ENCODE measurements at places on chromosomes 11 and 22.
A peak's percentile ranks its signal among the peaks of the same experiment; 100 is the strongest.

GRCh38 chr22:46923394-46923793 lies 160.9 kb downstream of the TBC1D22A start:
- DNase-seq: no peak

DNA sequence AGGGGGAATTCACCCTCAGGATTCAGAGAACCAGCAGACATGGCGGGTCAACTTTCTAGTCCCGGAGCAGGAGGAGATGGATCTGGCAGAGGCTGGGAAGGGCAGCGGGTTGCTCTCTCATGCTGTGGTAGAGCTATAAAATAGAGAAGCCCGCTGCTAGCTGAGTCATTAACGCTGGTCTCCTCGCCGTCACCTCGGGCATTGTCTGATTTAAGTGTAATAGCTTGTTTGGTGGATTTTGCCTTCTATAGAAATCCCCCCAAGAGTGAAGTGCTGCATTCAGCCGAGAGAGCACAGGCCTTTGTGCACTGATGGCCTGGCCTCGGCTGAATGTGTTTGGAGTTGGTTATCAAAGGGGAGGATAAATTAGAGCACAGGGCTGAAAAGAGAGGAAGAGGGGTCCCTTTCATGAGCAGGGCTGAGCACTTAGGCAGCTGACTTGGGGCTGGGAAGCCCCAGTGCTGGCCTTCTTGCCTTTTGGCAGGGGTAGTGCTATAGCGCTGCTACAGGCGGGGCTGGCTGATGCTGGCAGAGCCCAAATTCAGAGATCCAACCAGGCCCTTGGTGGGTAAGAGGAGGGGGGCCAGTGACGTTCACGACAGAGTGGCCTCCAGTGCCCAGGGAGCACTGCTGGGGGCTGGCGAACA lies 161.1 kb upstream of the CADM1 start:
- no peak for DNase-seq

DNA sequence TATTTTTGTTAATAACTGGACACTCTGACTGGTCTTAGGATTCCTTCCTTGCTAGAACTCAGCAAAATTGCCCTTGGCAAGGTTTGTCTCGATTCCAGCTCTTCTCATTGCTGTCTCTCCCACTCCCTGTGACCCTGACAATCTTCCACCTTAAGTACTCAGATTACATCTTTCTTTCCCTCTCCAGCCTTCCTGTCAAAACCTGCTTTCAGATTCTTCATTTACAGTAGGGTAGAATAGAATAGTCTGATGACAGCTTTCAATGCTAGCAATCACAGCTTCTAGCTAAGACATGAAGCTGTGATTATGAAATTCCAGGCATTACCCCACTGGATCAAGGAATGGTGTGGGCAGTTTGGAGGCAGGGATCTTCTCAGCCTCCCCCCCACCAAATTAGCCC lies 39.2 kb upstream of the LMO2 start:
- no peak for DNase-seq

DNA sequence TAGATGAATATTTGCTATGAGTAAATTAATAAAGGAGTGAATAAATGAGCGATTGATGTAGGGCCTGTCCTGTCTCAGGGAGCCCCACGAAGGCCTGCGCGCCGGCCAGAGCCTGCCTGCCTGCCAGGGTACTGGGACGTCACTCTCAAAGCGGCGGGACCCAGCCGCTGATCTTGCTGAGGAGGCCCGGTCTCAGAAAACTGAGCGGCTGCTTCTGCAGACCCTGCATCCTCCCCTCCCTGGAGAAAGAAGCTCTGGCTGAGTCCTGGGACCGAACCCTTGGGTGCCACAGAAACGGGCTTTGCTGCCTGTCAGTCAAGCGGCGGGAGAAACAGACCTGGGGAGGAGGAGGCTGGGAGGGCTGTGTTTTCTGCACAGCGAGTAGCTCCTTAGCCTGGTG lies 91.6 kb upstream of the B3GAT1 start:
- DNase-seq: no peak

DNA sequence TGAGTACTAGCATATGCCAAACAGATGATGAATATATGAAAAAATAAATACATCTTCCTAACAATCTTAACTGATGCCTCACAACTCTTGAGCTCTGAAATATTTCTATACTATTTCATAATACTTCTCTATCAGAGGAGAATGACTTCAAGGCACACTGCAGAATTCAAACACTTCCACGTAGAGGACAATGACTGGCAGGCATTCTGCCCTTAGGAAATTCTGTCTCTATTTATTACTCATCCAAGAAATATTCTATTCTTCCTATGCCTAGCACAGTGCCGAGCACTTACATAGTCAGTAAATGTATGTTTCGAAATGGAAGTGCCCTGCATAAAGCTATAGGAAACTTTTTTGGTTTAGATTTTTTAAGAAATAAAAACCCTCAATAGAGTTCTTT lies 809.1 kb downstream of the DLG2 start:
- no peak for DNase-seq

- no peak for DNase-seq
These were observed 537.3 kb downstream of the OPCML start for GRCh38 chr11:132994966-132995365.

- DNase-seq: no peak
These were observed 14.0 kb downstream of the SGSM1 start for GRCh38 chr22:24819911-24820461.

DNA sequence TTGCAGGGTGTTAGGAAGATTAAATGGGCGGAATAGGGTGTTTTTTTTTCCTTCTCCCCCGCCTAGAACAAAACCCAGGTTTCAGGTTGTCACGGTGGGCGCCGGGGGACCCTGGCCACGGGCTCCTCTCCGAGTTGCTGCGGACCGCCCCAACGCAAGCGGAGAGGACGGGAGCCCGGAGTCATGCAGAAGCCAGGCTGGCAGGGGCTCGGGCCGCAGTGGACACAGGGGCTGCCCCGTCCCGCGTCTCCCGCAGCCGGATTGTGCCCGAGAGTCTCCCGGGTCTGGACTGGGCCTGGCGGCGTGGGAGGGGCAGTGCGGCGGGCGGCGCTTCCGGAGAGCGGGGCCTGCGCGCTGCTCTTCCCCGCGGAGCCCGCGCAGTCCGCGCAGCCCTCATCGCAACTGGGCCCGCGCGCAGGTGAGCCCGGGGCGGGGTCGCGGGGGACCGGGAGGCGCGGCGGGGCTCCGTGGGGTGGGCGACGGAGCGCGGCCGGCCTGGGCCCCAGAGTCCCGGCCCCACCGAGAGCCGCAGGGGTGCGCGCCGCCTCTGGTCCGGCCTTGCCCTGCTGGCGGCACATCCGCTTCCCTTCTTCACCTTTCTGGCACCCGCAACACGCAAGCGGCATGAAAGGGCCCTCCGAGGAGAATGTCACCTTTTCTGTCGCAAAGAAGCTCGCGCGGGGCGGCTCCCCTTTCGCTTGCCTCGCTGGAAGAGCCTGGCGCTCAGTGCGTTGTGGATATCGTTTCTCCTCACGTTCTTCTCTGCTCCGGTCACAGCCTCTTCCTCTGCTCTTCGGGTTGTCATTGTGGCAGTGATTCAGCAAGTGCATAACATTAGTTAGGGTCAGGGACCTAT lies at the start of gene TIRAP:
Gene TIRAP (plus strand): TSS at position 358 of the 856 bp plus-strand sequence. CDS start 7,802 bp downstream, outside the sequence.
- DNase-seq: peak; percentile 76

DNA sequence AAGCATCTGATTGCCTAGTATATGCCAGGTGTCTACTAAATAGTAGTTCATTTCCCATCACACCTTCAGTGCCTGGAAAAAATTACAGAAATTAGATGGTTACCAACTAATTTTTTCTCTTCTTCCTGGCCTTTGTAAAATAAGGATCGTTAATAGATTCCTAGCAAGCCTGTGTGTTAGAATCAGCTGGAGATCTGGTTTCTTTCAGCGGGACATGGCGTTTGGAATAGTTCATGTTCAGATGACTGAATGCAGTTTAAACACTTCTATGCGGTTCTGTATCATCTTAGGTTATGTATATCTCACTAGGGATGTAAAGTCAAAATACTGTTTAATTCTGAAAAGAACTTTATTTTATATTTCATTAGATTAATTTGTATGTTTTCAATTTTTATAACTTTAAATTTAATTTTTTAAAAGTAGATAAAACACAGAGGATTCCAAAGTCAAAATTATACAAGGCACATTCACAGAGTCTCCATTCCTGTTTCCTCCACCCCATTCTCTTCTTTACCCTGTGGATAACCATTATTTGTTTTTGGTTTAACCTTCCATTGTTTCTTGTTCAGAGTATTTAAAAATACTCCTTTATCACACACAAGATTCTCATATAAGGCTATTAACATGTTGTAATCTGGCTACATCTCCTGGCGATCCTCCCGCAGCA lies 132.8 kb downstream of the ATXN10 start:
- DNase-seq: no peak

GRCh38 chr22:46362203-46362933 lies 26.9 kb downstream of the TRMU start:
- no peak for DNase-seq

GRCh38 chr11:69280451-69280850 lies 13.5 kb upstream of the MYEOV start:
- no peak for DNase-seq

- peak; percentile 62 for DNase-seq
These were observed 198.7 kb upstream of the MTMR2 start for GRCh38 chr11:96122601-96123074.

GRCh38 chr22:24244144-24244787 lies 616 bp downstream of the GGT5 start:
- DNase-seq: no peak

- DNase-seq: no peak
These were observed 8.6 kb upstream of the UPB1 start for GRCh38 chr22:24486501-24486921.

- no peak for DNase-seq
These were observed 231.0 kb upstream of the SORL1-AS1 start for GRCh38 chr11:121683791-121684190.

DNA sequence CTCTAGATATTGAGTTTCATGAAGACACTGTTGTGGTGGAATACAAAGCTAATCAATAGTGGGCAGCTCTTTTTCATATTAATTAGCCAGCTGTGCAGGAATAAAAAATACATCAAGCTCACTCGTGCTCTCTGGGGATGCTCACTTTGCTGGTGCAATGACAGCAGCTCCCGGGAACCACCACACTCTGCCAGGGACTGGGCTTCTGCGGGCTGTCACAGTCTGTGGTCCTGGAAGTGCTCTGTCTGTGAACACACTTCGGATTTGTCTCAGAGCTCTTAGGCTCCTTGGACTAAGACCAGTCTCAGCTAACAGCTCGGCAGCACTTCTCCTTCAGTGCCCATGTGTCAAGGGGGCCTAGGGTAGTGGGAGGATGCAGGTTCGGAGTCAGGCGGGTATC lies 393.5 kb downstream of the TENM4 start:
- no peak for DNase-seq

DNA sequence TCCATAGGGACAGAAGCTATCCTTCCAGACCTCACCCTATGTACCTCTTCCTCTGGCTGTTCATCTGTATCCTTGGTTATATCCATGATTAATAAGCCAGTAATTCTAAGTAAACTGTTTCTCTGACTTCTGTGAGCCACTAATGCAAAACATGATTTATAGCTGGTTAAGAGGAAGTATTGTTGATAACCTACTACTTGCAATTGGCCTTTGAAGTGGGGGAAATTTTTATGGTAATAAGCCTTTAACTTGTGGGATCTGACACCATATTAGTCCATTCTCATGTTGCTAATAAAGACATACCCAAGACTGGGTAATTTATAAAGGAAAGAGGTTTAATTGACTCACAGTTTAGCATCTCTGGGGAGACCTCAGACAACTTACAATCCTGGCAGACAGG lies 21.9 kb downstream of the CASP12 start:
- DNase-seq: no peak

DNA sequence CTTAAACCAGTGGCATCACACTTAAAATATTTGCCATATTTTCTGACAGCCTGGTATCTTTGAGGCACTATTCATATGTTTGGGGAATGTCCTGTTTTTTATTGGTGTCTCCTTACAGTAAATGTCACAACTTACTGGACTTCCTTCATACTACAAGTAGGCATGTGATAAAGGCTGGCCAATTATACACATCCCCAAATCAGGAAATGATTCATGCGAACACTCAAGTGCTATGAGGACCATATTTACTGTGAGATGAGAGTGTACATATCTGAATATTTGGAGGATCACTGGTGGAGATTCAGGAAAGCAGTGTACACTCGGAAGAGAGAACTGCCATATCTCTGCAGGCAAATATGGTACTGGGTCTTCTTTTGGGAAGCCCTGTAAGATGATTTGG lies 913.8 kb upstream of the CHORDC1 start:
- no peak for DNase-seq

GRCh38 chr11:64759131-64759721 lies 548 bp downstream of the PYGM start:
- DNase-seq: no peak

DNA sequence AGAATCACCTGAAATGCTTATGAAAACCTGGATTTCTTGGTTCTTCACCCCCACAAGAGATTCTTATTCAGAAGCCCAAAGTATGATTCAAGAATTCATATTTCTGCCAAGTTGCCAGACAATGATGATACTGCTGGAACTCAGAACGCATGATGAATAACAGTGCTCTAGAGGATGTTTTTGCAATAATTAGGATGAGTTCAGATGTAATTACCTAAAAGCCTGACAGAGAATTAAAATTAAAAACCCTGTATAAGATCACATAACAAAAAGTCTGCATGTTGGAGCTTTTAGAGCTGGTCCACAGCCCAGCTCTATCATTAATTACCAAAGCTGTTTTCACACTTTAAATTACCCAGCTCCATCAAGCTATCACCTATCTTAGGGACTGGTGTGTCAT lies 211.8 kb downstream of the LUZP2 start:
- no peak for DNase-seq

DNA sequence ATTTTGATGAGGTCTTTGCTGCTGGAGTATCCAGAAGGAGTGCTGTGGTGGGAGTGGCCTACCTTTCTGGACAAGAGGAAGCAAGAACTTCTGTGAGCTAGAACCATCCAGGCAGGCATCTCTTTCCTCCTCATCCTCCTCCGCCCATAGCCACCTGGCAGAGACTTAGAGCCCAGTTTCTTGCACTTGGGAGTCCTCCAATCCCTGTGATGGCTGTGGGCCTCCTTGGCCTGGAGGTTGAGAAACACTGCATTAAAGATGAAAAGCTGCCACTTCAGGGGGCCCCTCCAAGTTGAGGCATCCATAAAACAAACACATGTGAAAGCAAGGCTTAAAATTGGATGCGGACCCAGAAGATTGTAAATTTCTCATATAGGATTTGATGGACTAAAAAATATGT lies 110.3 kb downstream of the ZBTB16 start:
- DNase-seq: no peak

- no peak for DNase-seq
These were observed 37.6 kb upstream of the LDLRAD3 start for GRCh38 chr11:35906277-35906661.

GRCh38 chr11:1390569-1391164 lies 933 bp downstream of the BRSK2 start:
- DNase-seq: peak; percentile 22

Measured in NCI-H526 treated with DMSO at 0.1 percent for 48 hours (cell line).